Small intestine (tissue), 16 donors: ENCODE measurements at places on chromosomes 6 and 20.
A peak's percentile ranks its signal among the peaks of the same experiment; 100 is the strongest.

GRCh38 chr20:31548820-31549512, 34.7 kb downstream of the HM13 start:
- H3K4me1 ChIP-seq = no peaks in the 10 kb centered on the region
- H3K27me3 ChIP-seq = no peaks in the 10 kb centered on the region
- no peak overlapping the region for H3K4me3 ChIP-seq
- peaks cover 50% of the 10 kb centered on the region for H3K36me3 ChIP-seq
- no peak overlapping the region for H3K27ac ChIP-seq

DNA sequence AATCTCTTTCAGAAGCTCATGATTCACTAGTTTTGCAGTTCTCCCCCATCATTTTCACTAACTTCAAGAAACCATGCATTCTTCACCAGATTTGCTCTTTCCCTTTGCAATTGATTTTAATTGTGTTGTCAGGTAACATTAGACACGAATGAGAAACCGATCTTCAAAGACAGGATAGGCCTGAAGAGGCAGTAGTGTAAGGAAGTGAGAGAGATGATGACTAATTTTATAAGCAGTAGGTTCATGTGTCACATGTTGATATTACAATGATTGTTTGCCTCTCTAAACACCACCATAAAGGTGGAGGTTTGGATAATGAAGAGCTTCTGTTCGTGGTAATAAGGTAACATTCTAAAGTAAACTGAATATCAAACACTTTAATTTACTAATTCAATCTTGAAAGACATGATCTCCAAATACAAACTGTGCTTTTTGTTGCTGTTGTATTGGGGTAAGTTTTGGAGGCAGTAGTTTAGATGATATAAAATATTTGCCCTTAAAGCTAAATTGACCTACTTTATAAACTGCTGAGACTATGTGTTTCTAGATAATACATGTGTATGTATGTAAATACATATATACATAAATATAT, 207.2 kb downstream of the PHACTR1 start:
- no peaks in the 10 kb centered on the region for H3K27me3 ChIP-seq
- no peaks in the 10 kb centered on the region for H3K4me1 ChIP-seq
- no peak overlapping the region for H3K27ac ChIP-seq

DNA sequence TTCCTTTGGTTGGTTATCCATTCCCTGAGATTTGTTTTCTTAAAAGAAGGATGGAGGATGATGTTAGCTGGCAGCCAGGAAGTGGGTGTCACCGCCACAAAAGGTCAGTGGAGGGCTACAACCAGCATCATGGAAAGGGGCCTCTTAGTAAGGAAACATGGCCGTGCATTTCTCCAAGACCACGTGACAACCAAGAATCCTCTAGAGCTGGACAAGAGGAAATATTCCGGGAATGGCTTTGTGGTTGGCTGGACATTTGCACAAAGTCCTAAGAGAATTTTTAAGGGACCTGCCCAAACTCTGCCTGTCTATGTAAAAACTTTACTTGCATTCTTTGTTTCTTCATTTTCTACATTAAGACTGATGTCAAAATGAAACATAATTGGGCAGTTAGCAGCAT, 399.9 kb upstream of the MARCKS start:
- H3K4me1 ChIP-seq = no peaks in the 10 kb centered on the region
- no peak overlapping the region for H3K27ac ChIP-seq
- no peaks in the 10 kb centered on the region for H3K36me3 ChIP-seq
- H3K4me3 ChIP-seq = no peak overlapping the region
- DNase-seq = no peak

- H3K27ac ChIP-seq = no peak overlapping the region
- H3K4me1 ChIP-seq = no peaks in the 10 kb centered on the region
- H3K27me3 ChIP-seq = peaks cover 16% of the 10 kb centered on the region
- no peak overlapping the region for H3K4me3 ChIP-seq
- DNase-seq = no peak
- no peaks in the 10 kb centered on the region for H3K36me3 ChIP-seq
Measured at GRCh38 chr6:90471263-90471662, 115.6 kb downstream of the MAP3K7 start.

- DNase-seq = no peak
- peaks cover 33% of the 10 kb centered on the region for H3K27me3 ChIP-seq
- no peak overlapping the region for H3K4me3 ChIP-seq
Measured at GRCh38 chr20:49475292-49476015, 7.0 kb downstream of the KCNB1 start.

DNA sequence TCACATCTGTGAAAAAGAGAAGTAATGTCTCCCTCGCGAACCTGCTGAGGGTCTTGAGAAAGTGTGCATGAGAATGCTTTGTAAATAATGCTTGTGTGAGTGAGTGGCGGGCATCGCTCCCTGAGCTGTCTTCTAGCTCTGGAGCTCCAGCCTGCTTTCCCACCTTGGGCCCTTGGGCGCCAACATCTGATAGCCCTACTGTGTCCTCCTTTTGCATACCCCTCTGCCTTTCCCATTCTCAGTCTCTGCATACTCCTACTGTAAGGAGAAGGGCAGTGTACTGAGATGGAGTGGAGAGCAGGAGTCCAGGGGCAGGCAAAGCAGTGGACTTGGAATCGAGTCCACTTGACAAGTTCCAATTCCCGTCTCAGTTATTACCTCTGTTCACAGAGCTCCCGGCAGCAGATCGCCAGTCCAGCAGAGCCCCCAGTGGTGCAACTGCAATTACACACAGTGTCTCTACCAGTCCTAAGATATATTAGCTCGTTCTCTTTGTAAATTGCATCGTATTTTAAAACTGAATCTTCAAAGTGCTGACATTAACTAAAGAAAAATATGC, 847 bp upstream of the NCR2 start:
- H3K4me3 ChIP-seq = no peak overlapping the region
- H3K27ac ChIP-seq = no peak overlapping the region
- H3K4me1 ChIP-seq = no peaks in the 10 kb centered on the region
- no peak for DNase-seq

- H3K4me1 ChIP-seq = no peaks in the 10 kb centered on the region
- H3K4me3 ChIP-seq = no peak overlapping the region
- H3K36me3 ChIP-seq = no peaks in the 10 kb centered on the region
- peaks cover 8% of the 10 kb centered on the region for H3K27me3 ChIP-seq
Measured at GRCh38 chr20:2032168-2032567, 38.3 kb upstream of the PDYN start.

GRCh38 chr6:83371423-83371822, 59.4 kb downstream of the ME1 start:
- H3K36me3 ChIP-seq = no peaks in the 10 kb centered on the region
- no peak overlapping the region for H3K4me3 ChIP-seq
- DNase-seq = no peak
- no peaks in the 10 kb centered on the region for H3K4me1 ChIP-seq
- H3K27me3 ChIP-seq = no peaks in the 10 kb centered on the region
- no peak overlapping the region for H3K27ac ChIP-seq

DNA sequence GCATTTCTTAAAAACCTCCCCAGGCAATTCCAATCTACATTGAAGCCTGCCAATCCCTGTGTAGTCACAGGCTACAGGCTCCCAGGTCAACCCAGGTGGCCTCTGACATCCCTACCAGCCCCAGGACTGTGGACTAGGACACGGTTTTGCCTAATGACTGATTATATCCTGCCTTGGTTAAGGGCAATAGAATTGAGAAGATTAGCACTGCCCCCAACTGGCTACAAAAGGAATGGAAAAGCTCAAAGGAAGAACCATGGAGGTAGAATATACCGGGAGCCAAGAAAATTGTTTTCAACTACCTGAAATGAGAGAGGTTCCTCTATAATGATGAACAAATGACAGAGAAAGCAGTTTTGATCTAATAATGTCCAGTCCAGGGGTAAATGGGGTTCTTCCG, 421.1 kb upstream of the AGPAT4 start:
- no peak overlapping the region for H3K27ac ChIP-seq
- no peak overlapping the region for H3K4me3 ChIP-seq
- no peaks in the 10 kb centered on the region for H3K36me3 ChIP-seq
- peak; percentile 8 for DNase-seq

DNA sequence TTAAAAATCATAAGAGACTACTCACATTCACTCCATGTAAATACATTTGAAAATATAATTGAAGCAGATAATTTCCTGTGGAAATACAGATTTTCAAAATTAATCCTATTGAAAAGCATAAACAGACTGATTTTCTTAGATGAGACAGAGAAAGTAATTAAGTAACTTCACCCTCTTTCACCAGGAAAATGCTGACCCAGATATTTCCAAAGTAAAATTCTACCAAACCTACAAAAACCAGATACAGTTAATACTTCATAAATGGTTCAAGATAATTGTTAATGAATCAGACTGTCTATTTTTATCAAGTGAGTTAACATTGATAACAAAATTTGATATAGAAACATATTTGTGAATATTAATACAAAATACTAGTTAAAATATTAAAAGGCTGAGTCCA, 233.5 kb upstream of the KHDRBS2 start:
- no peak for DNase-seq
- H3K36me3 ChIP-seq = no peaks in the 10 kb centered on the region
- no peaks in the 10 kb centered on the region for H3K4me1 ChIP-seq

DNA sequence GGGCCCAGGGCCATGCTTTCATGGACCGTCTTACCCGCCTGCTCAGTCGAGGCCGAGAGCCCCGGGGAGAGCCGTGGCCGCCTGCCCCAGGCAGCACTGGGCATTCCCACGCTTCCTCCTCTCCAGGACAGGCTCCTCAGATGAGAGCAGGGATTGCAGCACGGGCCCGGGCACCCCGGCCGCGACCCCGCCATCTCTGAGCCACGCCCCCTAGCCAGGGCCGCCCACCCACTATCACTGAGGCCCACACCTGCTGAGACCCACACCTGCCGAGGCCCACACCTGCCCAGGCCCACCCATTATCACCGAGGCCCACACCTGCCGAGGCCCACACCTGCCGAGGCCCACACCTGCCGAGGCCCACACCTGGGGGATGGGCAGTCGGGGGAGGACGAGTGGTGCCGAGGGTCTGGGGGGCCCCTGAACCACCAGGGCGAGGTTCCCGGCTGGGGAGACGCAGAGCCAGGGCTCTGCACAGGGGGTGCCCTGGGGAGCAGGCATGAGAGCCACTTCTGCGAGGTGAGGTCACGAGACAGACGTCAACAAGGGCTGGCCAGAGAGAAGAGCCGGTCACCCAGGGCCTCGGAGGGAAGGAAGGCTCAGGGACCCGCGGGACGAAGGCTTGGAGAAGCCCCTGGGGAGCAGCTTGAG, 235.6 kb downstream of the ERMARD start:
- H3K4me3 ChIP-seq = no peak overlapping the region
- H3K36me3 ChIP-seq = no peaks in the 10 kb centered on the region
- no peaks in the 10 kb centered on the region for H3K27me3 ChIP-seq
- no peaks in the 10 kb centered on the region for H3K4me1 ChIP-seq

GRCh38 chr6:112470376-112470775, 123.2 kb downstream of the RFPL4B start:
- no peaks in the 10 kb centered on the region for H3K4me1 ChIP-seq
- H3K27ac ChIP-seq = no peak overlapping the region
- no peak overlapping the region for H3K4me3 ChIP-seq
- H3K36me3 ChIP-seq = no peaks in the 10 kb centered on the region

DNA sequence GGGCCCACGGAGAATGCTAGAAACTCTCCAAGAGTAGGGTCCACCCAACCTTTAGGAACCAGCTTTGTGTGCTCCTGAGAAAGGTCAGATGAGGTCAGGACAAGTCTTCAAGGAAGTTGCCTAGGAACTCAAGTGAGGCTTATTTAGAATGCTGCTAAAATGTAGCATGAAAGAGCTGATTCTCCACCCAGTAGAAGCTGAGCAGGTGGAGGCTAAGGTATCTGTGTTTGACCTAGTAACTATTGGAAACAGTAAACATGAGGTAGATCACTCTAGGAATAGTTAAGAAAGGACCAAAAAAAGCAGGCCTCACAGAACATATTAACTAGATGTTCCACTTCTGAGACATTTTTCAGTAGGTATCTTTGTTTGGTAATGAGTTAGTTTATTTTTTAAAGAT, 13.9 kb downstream of the CEP43 start:
- H3K27ac ChIP-seq = no peak overlapping the region
- no peak overlapping the region for H3K4me3 ChIP-seq
- H3K36me3 ChIP-seq = peaks cover 24% of the 10 kb centered on the region
- no peaks in the 10 kb centered on the region for H3K27me3 ChIP-seq
- H3K4me1 ChIP-seq = no peaks in the 10 kb centered on the region
- DNase-seq = peak; percentile 13

- H3K27me3 ChIP-seq = no peaks in the 10 kb centered on the region
- no peak for DNase-seq
- H3K4me1 ChIP-seq = no peaks in the 10 kb centered on the region
- no peak overlapping the region for H3K4me3 ChIP-seq
- H3K36me3 ChIP-seq = no peaks in the 10 kb centered on the region
Measured at GRCh38 chr6:9139746-9140145, 704.4 kb upstream of the SLC35B3 start.

- DNase-seq = no peak
- no peak overlapping the region for H3K27ac ChIP-seq
- no peak overlapping the region for H3K4me3 ChIP-seq
- H3K36me3 ChIP-seq = no peaks in the 10 kb centered on the region
Measured at GRCh38 chr20:63024573-63025392, 18.0 kb upstream of the BHLHE23 start.

GRCh38 chr6:65692109-65692508, 14.9 kb downstream of the EYS start:
- peak; percentile 17 for DNase-seq
- H3K27me3 ChIP-seq = no peaks in the 10 kb centered on the region
- no peak overlapping the region for H3K4me3 ChIP-seq
- H3K27ac ChIP-seq = no peak overlapping the region
- H3K36me3 ChIP-seq = no peaks in the 10 kb centered on the region

GRCh38 chr6:34717466-34717865, 20.9 kb upstream of the ILRUN start:
- H3K4me1 ChIP-seq = peaks cover 5% of the 10 kb centered on the region
- H3K27ac ChIP-seq = no peak overlapping the region
- no peak for DNase-seq
- H3K4me3 ChIP-seq = no peak overlapping the region
- no peaks in the 10 kb centered on the region for H3K27me3 ChIP-seq
- H3K36me3 ChIP-seq = no peaks in the 10 kb centered on the region

- H3K36me3 ChIP-seq = no peaks in the 10 kb centered on the region
- no peaks in the 10 kb centered on the region for H3K4me1 ChIP-seq
- H3K27ac ChIP-seq = no peak overlapping the region
- H3K27me3 ChIP-seq = no peaks in the 10 kb centered on the region
- no peak overlapping the region for H3K4me3 ChIP-seq
- DNase-seq = no peak
Measured at GRCh38 chr6:36997811-36998722, 7.4 kb upstream of the FGD2 start.

DNA sequence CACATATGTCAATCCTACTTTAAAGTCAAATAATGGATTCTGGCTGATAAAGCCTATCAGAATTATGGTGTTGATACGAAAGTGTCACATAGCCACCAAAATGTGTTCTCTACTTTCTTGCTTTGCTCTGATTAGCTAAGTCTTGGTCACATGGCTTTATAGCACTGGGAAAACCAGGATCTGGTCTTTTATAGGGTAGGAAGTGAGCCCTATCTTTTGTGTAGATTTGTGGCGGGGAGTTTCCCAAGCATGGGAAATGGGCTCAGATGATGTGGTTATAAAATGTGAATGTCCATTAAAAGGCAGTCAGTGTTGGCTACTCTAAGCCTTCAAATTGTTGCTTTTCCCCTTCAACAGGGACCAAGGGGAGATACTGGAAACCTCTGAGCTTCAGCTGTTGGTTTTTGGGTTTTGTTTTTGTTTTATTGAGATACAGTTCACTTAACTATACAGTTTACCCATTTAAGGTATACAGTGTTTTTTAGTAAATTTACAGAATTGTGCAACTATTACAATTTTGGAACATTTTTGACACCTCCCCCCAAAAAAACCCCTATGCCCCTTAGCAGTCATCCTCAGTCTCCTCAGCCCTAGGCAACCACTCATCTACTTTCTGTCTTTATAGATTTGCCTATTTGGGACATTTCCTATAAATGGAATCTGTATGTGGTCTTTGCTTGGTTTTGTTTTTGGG, 12.2 kb downstream of the RRP36 start:
- H3K4me1 ChIP-seq = peaks cover 22% of the 10 kb centered on the region
- no peaks in the 10 kb centered on the region for H3K27me3 ChIP-seq
- H3K27ac ChIP-seq = no peak overlapping the region
- no peak overlapping the region for H3K4me3 ChIP-seq
